ENCODE measurements at places on chromosomes 5 and 9. TPM values are rescaled to one million over a fixed set of nuclear protein-coding genes. Genes with fewer than 3 reads are reported as not detected.

DNA sequence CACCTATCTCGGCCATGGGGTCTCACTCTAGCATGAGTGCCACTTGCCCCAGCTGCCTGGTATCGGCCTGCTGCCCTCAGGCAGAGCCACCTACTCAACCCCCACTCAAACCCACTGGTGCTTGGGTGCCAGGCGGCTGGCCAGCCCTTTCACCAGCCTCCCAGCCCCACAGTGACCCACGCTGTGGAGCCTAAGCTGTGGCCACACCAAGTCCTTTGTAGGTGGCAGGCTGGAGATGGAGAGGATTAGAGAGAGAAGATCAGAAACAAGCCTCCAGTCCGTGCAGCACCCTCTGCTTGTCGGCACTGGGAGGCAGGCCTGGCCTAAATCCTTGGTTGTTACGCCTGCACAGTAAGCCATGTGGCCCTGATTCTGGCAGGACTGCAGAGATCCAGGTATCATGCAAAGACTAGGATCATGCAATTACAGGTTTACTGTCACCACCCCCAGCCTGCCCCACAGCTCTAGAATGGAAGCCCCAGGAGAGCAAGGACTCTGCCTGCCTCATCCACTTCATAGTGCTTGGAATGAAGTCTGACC lies 171.7 kb downstream of the COL23A1 start:
- DNase-seq = no peak

DNA sequence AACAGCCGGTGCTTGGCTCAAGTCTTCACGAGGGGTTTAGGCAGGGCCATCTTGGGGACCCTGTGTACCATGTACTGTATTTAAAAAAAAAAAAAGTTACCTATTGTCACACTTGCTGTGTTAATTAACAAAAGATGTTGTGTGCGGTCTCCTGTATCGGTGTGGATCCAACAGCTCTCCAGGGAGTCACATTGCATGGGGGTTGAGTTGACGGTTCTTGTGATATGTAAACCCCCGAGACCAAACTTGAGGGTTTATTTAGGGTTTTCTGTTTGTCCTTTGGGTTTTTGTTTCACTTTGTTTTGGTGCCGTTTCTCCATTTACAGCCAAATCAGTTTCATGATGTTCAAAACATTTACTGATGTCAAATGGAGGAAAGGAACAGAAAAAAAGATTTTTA lies 22.2 kb downstream of the AMBP start:
- DNase-seq = no peak

- DNase-seq = peak; percentile 62
These were observed 24.1 kb upstream of the PCSK5 start for GRCh38 chr9:75866273-75866871.

DNA sequence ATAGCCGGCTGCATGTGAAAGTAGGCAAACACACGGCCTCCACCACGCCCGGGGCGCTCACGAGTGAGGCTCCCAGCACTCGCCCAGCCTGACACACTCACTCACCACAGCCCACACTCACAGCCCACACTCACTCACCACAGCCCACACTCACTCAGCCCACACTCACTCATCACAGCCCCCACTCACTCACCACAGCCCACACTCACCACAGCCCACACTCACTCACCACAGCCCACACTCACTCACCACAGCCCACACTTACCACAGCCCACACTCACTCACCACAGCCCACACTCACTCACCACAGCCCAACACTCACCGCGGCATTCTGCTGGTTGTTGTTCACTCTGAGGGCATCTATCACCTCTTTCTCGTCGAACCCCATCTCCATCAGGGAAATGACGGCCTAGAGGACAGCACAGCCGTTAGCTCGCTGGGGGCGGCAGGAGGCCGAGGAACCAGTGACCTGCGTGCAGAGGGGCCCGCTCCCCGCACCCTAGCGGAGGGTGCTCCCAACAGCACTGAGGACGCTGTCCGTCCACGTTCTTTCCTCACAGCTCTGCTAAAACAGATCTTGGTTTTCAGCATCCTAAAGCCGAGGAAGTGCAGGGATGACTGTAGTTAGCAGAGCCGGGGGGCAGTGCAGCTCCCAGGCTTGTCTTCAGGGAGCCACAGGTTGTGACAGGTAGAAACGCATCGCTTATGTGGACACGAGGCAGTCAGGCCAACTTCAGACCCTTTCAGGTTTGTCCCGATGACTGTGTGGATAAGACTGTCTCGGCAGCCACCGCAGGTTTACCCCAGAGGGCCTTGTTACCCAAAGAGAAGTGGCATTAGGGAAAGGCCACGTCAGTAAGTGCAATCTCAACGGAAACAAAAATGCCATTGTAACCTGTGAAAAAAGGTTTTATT lies 21.6 kb downstream of the UBAC1 start:
- DNase-seq = no peak

- peak; percentile 81 for DNase-seq
These were observed 511.2 kb downstream of the SEMA5A start for GRCh38 chr5:9034649-9035048.

GRCh38 chr9:111937781-111938426 lies 41.3 kb downstream of the UGCG start:
- no peak for DNase-seq

Gene HAVCR2
- total RNA-seq = not detected

Gene ADCY2
- not detected for total RNA-seq

DNA sequence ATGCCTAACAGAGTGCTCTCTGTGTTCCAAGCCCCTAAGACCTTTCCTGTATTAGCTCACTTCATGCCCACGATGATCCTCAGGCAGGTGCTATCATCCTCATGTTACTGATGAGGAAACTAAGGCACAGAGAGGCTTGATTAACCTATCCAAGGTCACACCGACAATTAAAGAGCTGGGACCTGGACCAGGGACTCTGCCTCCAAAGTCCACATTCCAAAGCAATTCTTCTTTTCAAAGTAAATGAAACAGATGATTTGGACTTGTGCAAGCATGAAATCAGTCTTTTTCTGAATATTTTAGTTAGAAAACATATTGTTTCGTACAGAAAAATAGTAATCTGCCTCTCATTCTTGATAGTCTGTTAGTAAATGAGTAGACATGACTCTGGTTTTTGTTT lies 18.1 kb upstream of the RASEF start:
- DNase-seq = no peak

Gene ZNF608
- total RNA-seq = 0.95 TPM

DNA sequence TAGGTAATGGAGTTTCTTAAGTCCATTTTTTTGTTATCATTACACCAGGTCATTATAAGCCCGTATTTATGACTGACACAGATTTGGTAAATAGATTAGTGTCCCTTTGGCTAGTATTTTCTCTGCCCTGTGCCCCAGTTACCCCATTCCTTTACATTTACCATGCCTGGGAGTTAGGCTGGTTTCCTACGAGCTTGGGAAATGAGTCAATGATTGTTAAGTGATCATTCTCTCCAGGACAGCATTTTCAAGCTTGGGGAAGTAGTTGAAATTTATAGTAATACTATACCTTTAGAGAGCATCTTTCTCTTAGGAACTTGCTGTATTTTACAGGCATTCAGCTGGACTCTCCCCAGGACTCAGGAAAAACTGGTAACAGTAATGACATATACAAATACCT lies 573.1 kb downstream of the TLE4 start:
- peak; percentile 78 for DNase-seq

DNA sequence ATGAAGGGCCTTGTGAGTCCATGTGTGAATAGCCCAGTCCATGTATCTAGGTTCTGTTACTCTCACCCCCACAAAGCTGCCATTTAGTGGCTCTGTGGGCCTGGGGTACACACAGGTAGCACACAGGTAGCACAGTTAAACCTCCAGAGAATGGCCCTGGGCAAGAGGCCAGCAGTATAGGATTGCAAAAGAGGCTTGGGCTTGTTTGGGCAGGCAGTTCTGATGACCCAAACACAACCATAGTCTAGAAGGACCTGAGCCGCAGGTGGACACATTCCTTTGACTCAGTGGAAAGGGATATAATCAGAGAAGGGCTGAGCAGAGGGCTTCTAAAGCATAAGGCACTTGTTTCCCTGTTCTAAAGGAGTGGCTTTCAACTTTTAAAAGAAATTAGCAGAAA lies 326.8 kb upstream of the SGCD start:
- DNase-seq = no peak
